ENCODE measurements at places on chromosomes 16 and 17.
A peak's percentile ranks its signal among the peaks of the same experiment; 100 is the strongest.

- no peak for DNase-seq
Measured at GRCh38 chr17:5843366-5844026, 226.7 kb upstream of the WSCD1 start.

DNA sequence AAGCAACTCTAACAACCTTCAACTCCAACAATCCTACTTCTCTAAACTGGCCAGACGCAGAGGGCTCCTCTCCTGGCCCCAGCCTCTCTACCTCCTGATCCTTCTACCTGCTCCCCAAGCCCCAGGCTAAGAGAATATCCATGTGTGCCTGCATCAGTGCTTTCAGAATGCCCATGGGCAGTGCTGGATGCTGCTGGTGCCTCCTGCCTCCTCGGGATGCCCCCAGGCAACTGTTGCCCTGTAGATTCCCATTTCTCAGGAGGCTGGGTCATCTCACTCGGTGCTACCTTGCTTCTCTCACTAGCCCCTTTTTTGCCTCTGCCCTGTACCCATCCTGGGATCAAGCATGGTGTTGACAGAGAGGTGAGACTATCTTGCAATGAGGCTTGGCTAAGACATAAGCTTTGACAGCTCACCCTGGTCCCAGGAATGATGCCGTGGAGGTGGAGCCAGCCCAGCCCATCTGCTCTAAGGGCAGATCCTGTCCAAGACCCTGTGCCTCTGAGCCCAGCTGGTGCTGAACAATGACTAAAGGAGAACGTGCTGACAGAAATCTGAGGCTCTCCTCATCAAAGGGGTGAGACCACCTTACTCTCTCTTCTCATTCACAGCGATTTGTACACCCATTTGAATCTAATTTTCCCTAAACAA, 19.4 kb upstream of the SUPT4H1 start:
- DNase-seq, result peak; percentile 34

DNA sequence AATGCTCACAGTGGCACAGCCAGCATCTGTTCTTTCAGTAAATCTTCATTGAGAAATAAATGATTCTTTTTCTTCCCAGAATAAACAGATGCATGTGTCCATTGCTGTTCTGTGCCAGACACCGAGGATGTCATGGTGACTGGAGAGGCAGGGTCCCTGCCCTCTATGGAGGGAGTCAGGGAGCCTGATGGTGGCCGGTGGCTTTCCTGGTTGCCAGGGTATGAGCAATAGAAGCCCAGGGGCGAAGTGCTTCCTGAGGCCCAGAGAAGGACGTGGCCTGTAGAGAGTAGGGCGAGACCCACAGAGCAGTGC, 29.9 kb upstream of the NUDT16L1 start:
- no peak for DNase-seq

DNA sequence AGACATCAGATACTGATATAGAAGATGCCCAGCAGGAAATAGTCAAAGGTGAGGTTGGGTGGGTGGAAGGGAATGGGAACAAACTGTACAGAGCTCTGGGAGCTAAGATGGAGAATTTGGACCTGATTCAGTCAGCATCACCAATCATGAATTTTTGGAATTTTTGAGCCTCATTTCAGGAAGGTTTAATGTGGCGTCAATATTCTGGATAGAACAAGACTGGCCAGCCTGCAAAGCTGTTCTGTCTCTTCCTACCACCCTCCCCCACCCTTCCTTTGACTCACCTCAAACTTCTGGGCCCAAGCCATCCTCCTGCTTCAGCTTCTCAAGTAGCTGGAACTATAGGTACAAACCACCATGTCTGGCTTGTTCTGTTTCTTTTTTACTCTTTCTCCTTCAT, 32.6 kb downstream of the CTCF start:
- DNase-seq, result no peak

DNA sequence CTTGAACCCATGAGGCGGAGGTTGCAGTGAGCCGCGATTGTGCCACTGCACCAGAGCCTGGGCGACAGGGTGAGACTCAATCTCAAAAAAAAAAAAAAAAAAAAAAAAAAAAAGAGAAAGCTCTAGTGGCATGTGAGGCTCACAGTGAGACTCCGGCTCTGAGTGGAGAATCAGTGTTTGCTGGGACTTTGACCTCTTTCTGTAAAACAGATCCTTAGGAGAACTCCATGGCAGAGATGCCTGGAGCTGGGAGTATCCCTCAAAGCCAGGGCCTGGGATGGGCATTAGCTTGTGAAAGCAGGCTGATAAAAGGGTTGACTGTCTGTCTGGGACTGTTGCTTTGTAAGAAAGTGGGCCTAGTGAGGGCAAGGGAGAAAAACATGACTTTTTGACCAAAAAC, 46.4 kb downstream of the ZNF207 start:
- DNase-seq, result no peak

DNA sequence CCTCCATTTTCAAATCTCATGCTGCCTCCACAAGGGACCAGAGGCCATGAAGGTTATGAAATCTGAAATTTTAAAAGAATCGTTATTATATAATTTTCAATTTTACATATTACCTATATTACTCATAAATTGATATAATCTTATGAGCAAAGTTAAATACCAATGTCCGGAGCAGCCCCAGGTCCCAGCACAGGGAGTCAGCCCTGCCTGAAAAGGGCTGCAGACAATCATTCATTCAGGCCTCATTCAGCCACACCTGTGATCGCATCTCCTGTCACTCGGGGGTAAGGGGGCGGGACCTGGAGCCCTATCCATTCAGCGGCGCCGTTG, 172.5 kb downstream of the AHSP start:
- no peak for DNase-seq

DNA sequence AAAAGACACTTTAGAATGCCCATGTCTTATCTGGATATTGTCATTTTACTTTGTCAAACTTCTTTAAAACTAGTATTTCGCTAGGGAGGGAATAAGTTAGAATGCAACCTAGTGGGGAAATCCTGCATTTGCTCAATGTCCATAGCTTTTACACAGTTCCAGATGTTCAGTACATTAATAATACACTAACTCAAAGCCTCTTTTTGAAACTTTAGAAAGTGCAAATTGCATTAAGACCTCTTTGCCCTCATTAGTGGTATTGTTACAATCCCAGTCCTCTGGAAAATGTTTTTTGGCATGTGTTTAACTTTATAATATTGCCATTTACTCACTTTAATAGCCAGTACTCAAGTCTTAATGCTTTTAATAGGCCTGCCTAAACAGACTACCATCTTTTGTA, 106.8 kb downstream of the BRIP1 start:
- no peak for DNase-seq

DNA sequence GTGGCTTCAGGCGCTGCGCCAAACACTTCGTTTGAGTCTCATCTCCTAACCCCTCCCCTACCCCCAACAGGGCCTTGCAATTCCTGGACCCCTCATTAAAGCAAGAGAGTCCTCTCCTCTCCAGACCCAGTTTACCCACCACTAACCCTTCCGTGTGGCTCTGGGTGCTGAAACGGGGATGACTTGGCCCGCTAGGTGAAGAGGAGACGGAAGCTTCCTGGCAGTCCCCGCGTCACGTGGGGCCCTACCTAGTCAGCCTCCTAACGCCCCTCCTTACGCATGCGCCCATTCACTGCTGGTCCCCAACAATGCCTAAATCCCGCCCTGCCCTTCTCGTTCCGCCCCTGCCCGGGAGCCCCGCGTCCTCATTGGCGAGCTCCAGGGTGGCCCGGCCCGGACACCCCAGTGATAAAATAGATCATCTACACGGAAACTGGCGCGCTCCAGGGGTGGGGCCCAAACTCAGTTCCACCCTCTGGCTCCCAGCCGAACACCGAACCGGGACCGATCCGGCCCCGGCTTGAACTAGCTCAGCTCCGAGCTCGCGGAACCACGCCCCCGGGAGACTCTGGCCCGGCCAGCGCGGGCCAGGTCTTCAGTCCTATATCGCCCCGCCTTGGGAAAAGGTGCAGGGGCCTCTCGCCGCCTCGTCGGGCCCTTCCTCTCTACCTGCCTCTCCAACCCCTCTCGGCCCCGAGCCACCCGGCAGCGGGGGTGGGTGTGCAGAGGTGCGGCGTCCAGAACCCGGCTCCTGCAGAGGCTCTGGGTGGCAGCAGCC, at the start of gene SLC16A13:
SLC16A13 (plus strand) TSS at position 425 of the 778 bp plus-strand sequence. CDS start 368 bp downstream, outside the sequence.
- DNase-seq, result peak; percentile 95

GRCh38 chr17:50078430-50078829, 16.7 kb upstream of the PDK2 start:
- no peak for DNase-seq

GRCh38 chr16:86403085-86403484, 107.2 kb upstream of the FOXF1 start:
- DNase-seq, result no peak

- no peak for DNase-seq
Measured at GRCh38 chr16:16101585-16101984, 121.7 kb downstream of the ABCC6 start.

DNA sequence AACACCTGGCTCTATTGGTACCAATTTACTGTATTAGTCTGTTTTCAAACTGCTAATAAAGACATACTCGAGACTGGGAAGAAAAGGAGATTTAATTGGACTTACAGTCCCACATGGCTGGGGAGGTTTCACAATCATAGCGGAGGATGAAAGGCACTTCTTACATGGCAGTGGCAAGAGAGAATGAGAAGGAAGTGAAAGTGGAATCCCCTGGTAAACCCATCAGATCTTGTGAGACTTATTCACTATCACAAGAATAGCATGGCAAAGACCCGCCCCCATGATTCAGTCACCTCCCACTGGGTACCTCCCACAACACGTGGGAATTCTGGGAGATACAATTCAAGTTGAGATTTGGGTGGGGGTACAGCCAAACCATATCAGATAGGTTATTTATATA, 22.6 kb upstream of the GOSR1 start:
- DNase-seq, result no peak

DNA sequence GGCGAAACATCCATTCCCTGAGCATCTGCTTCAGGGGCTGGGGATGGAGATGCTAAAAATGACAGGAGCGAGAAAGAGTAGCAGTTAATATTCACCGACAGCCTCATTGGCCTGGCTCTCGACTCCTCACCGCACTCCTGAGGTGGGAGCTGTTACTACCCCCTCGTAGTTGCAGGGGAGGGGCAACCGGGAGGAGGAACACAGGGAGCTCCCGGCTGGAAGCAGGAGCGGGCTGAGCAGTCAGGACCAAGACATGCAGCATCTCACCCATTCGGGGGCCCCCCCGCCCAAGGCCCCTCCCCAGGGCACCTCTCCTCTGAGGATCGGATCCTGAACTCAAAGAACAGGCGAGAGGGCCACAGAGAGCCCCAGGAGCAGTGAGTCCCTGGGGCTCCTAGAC, 4.5 kb upstream of the ACSF3 start:
- DNase-seq, result no peak

DNA sequence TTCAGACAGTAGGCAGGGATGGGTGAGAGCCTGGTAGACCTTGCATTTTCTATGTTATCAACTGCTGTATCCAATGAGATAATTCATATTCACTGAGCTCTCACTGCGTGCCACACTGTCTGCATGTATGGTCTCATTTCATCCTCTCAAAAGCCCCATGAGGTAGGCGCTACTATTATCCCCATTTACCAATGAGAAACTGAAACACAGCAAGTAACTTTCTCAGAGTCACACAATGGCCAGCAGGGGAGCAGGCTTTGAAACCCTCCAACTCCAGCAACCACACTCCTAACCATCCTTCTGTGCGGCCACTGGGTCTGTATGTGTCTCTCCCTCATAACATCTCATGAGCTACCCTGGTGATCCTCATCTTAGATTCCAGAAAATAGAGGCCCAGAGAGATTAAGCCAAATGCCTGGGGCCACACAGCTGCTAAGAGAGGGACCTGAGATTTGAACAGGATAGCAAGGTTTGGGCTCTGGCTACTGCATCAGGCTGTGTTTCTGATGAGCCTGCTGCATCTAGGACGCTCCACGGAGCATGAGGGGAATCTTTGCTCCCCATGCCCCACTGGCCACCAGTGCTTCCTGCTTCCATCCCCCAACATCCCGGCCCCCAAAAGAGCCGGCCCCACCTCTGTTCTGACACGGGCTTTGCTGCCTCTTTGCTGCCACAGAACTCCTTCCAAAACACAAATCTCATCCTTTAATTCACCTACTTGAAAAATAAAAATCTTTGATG, 3.2 kb downstream of the CCR7 start:
- no peak for DNase-seq

DNA sequence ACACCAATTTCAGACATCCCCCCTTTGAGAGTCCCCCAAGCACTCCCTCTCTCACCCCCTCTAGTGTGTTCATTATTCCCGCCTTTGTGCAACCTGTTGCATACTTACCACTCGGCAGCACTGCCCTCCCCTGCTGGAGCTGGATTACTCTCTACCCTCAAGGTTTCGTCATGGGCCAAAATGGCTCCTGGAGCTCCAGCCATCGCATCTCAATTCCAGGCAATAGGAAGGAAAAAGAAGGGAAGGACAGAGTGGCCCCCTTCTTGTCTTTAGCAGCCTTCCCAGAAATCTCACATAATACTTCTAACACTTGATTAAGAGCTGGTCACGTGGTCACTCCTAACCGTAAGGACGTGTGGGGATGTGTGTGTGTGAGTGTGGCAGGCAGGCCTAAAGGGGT, 20.2 kb downstream of the TMEM186 start:
- no peak for DNase-seq

All from right atrium auricular region (tissue), 2 donors.